ENCODE measurements at places on chromosomes 1 and 21. TPM values are rescaled to one million over a fixed set of nuclear protein-coding genes. Genes with fewer than 3 reads are reported as not detected.

DNA sequence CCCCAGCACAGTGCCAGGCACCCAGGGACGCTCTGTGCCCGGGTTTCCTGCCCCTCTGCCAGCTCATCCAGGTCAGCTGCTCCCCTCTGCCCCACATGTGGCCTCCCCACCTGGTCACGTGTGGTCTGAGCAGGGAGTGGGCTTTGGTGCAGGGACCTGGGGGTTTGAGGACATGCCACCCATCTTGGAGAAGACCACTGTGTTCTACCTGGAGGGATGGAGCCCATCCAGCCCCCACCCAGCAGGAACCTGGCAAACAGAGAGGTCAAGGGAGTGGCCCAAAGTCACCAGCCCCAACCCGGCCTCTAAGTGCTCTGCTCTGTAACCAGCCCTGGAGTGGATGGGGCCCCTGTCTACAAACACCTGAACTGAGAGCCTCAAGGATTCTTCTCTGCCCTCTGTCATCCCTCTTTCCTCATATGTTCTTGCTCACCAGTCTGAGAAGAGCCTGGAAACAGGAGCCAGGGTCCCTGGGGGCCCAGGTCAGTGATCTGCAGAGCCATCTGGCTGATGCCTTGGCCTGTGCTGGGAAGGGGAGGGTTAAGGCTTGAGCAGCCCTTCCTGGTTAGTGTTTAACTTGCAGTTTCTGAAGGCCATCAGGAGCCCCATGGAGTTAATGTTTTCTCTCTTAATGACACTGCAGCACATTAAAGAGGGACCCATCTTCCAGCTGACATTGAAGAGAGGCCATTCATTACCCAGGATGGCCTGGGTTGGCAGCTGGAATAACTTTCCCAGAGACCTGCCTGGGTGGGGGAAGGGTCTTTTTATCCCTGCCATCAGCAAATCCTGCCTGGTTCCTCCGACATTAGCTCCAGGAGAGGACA, 235.4 kb downstream of the PTPRU start:
- DNase-seq: no peak

Gene FCER1G
- 1.2 TPM for total RNA-seq

- DNase-seq: no peak
These were observed 61.5 kb downstream of the SYT2 start for GRCh38 chr1:202648605-202649226.

DNA sequence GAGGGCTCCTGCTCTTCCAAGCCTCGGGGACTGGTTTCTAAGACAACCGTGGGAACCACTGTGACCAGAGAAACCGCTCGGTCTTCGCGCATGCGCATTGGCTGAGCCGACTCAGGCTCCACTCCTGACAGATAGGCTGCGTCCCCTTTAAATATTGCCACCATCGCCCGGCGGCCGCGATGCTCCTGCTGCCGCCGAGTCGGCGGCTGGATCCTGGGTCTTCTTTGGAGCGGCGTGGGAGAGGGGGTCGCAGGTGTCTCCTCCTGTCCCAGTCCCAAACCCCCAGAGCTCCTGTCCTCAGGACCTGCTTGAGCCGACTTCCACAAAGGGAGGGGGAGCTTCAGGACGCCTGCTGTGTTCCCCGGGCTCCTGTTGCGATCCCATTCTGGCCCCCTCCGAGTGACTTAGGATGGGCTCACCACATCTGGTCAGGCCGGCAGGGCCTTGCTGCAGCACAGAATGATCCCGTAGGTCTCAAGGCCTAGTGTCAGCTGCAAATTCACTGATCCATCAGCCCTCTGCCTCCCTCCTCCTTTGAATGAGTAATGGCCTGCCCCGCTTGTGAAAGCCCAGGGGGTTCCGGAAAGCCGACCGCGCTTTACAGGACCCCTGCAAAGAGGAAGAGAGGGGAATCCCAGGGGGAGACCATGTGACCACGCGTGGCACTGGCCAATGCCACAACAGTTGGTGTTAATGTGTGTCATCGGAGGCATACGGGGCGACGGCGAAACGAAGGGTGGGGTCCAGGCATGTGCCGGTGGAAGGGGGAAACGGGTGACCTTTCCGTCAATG, 683.2 kb upstream of the TPTE start:
- no peak for DNase-seq

DNA sequence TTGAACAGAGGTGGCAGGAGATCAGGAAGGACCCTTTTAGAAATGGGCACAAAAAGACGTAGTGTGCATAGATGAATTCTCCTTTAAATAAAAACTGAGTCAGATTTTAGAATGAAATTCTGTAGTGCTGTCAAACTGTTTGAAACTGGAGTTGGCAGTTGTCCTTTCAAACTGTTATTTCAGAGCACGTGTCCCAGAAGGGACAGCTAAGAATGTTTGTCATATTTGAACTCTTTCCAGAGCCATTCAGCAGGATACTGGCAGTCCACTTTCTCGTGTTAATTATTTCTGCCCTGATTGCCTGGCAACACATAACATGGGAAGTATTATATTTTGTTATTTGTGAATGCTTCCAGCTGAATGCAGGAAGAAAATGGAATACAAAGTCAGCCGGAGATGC, 212.3 kb upstream of the DPYD start:
- no peak for DNase-seq

Measured in activated naive CD8-positive, alpha-beta T cell treated with anti-CD3 and anti-CD28 coated beads for 36 hours (primary cell).